Cardiac muscle cell (in vitro differentiated cells and primary cell): ENCODE measurements at places on chromosomes 3 and 15. TPM values are rescaled to one million over a fixed set of nuclear protein-coding genes. Genes with fewer than 3 reads are reported as not detected.

GRCh38 chr3:109369510-109369909 is 32.2 kb upstream of the DPPA4 start:
- DNase-seq, result peak; percentile 33

- no peak for DNase-seq
Observed at GRCh38 chr3:112925969-112926368, 48.9 kb downstream of the CD200R1 start.

- DNase-seq, result peak; percentile 36
Observed at GRCh38 chr15:63601026-63601703, 4.0 kb downstream of the FBXL22 start.

The ARNT2 gene
- 3.6 and 4.4 TPM in 2 replicates for total RNA-seq

The GP5 gene
- total RNA-seq, result 0.83 and 0.95 TPM in 2 replicates

The MYEF2 gene
- 64.4 and 143 TPM in 2 replicates for total RNA-seq

- no peak for DNase-seq
Observed at GRCh38 chr15:57382215-57382614, 5.9 kb downstream of the CGNL1 start.

DNA sequence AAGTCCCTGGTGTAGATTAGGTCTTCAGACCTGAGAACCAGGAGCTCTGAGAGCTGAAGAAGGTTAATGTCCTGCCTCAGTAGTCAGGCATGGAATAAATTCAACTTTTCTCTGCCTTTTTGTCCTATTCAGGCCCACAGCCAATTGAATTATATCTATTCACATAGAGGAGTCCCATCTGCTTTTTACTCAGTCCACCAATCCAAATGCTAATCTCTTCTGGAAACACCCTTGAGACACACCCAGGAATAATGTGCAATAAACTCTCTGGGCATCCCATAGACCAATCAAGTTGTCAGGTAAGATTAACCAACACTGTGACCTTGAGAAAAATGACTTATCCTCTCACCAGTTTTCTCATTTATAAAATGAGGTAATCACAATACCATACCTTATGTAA is 129.4 kb downstream of the MEX3B start:
- DNase-seq, result no peak

DNA sequence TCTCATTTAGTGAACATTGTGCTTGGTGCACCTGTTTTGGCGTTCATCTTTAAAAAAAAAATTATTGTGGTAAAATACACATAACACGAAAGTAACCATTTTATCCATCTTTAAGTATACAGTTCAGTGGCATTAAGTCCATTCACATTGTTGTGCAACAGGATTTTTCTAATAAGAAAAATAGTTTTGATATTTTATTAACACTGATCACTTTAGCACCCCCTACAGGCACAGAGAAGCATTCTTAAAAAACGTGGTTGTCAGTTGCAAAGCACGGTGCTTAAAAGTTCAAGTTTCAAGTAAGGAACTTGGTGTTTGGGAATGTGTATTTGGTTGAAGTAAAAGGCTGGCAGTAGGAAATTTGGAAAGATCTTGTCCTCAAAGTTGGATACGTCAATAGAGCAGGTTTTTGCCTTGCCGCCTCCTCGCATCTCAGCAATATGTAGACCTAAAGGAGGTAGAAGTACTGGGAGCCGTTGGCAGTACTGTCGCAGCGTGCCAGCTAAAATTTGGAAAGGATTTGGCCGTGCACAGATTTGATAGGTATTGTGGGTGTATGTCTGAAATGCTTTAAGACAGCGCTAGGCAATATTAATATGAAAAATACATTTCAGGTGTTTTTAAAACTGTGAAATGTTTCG is 110.4 kb downstream of the LRRC28 start:
- DNase-seq, result peak; percentile 20

The GBE1 gene
- total RNA-seq, result 27.2 and 44.0 TPM in 2 replicates

DNA sequence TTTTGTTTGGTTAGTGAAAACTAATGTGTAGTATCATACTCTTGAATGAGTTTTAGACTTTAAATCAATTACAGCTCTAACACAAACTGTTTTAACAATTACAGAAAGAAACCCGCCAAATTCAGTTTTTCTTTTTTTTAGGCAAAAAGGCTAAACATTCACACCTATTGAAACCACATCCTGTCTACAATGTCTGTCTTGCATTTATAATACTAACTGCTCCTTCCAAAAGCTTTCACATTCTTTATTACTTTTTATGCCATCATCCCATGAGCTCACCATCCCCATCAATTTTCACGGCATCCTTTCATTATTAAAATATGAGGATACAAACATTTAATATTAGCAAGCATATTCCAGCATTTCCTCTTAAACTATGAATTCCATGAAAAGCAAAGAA is 593.3 kb downstream of the FOXP1 start:
- DNase-seq, result no peak

GRCh38 chr3:177493091-177493490 is 295.8 kb upstream of the TBL1XR1 start:
- DNase-seq, result no peak

DNA sequence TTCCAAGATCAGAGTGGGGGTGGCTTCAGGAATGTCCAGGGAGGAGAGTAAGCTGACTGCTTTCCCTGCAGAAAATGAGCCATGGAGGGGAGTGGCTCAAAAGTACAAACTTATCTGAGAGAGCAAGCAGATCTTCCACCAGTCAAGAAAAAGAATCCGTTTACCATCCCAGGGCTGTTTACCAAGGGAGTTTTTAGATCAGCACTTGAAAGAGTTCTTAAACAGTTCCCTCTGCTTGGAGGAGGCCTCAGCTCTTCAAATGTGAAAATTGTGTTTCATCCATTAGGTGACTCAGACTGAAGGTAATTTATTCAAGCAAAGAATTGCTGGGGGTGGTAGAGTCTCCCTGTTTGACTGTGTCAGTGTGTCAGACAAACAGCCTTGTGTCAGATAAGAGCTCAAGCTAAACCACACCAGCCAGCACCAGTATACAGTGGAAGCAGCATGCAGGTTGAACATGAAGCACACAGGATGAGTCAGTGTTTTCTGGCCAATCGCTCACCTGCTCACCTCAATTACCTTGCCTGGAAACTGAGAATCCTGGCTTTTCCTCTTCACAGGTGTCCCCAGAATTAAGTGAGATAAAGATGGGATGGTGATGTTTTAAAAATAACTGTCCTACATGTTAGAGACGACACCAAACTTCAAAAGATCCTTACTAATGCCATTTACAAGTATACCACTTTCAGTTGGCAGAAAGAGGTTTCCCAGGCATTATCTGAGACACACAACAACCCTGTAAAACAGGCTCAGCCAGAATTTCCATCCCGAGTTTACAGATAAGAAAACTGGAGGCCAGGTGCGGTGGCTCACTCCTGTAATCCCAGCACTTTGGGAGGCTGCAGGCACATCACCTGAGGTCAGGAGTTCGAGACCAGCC is 21.7 kb downstream of the SH3BP5 start:
- no peak for DNase-seq

GRCh38 chr3:99774467-99774866 is 43.2 kb upstream of the CMSS1 start:
- DNase-seq, result no peak

GRCh38 chr3:109241459-109242186 is 74.7 kb downstream of the DPPA2 start:
- DNase-seq, result no peak

DNA sequence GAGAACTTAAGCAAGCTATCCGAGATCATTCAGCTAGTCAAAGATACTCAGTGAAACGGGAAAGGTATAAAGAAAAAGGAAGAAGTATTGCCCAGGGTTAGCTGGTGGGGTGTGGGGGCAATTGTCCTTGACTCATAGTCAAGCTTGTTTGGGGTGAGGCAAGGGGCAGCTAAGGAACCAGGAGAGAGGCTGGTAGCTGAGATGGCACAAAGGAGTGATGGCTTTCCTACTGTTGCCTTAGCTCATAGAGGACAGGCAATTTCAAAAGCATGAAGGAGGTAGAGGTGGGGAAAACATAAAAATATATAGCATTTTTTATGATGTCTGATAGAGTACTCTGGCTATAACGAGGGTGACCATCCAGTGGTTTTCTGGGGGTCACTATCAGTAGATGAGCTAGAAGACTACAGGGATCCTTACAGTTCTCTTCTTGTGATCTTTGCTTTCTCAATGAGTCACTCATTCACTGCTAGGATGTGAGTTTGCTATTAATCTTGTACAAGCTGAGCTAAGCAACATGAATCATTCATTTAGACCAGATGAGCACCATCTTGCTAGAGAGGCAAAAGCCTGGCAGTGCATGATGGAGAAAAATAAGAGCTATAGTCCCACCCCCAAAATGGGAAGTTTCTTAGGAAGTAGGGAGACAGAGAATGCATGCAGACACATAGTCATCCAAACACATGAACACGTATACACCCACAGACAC is 207.1 kb upstream of the PFN2 start:
- DNase-seq, result peak; percentile 19

DNA sequence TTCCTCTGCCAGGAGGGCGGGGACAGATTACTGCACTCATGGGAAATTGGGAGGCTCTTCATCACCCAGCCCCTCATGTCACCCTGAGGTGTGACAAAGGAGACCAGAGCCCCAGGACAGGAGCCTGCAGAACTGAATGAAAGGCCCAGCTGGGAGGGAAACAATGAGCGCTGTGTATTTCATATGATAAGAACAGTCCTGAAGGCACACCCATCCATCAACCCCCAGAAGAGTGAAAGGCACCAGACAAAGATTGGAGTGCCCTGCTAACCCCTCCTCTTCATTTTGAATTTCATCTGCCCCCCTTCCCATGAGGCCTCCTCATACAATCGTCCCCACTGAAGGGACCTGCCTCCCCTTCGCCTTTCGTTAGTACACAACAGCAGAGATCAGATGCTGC is 160.0 kb upstream of the PRICKLE2 start:
- no peak for DNase-seq

DNA sequence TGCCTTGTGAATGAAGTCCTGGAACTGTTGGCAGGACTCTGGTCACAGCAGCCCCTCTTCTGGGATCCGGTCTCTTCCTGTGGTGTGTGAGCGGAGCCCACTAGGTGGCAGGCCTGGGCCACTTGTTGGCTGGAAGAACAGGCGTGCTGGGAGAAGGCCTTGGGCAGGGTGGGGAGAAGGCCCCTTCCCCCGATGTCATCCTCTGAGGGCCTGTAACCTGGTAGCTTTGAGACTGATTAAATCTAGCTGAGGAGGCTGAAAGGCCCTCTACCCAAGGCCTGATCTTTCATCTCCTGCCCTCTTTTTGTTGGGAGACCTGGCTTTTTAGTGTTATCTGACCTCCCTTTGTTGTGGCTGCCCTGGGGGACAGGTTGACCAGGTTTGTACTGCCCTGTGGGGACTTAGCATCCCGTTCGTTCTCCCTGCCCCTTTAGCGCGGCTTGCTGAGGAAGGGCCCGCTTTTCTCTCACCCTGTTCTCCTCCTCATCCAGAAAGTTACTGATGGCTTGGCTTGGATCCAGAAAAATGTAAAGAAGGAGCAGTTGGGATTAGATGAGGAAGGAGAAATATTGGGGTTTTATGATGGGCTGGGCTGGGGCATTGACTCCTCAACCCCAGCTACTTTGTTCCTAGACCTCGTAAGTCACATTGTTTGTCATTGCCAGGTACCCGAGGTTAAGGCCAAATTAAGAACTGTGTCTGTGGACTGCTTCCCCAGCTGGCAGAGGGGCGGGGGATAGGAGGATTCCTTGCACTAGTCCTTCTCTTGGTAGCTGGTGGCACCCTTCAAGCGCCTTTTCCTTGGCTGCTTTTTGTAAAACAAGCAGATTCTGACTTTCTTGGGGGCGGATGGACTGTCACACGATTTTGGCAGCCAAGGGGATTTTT is 48.5 kb downstream of the CHCHD6 start:
- DNase-seq, result peak; percentile 88

DNA sequence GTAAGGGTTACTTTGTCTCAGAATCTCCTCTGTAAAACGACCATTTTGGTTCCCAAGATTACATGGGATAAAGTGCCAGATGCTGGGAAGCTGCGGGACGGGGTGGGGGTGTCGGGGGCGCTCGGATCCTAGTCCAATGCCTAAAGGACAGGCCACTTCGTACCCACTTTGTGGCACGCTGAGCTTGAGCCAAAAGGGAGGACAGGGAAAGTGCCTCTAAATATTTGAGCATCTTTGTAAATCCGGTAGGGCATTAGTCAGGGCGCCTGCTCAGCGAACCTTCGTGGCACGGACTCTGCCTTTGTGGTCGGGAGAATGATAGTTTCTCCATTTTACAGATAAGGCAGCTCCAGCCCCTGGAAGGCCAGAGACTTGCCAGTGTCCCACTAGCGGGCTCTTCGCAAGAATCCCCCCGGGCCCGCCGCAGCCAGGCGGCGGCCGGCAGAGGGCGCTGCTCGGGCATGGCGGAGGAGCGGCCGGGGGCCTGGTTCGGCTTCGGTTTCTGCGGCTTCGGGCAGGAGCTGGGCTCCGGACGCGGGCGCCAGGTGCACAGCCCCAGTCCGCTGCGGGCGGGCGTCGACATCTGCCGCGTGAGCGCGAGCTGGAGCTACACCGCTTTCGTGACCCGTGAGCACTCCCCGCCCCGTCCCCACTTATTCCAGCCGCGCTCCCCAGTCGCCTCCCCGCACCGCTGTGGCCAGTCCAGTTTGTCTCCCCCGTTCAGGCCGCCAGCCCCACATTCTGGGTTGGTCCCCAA is 1.8 kb downstream of the RCCD1 start:
- peak; percentile 85 for DNase-seq

The GOLGA6L10 gene
- 0.12 and 0.28 TPM in 2 replicates for total RNA-seq

The AGBL1 gene
- 0.04 and 0.06 TPM in 2 replicates for total RNA-seq

The GOLGA8Q gene
- total RNA-seq, result 0.07 and 3.9 TPM in 2 replicates

DNA sequence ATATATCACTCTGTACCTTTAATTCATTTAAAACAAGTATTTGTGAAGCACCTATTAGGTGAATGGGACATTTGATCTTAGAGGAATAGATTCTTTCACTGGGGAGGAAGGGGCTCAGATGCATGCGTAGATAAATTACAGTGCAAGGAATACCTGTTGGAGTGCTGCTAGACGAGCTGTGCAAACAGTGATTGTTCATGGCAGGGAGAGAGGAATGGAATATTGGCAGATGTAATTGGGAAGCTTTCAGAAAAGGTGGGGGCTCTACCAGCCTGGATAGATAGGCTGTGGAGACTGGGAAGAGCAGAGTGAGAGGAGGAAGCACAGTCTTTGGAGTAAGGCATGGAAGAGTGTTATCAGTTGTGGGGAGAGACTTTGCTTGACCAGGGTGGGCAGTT is 116.8 kb downstream of the AKAP13 start:
- no peak for DNase-seq

The CHRM5 gene
- not detected in 2 replicates for total RNA-seq

DNA sequence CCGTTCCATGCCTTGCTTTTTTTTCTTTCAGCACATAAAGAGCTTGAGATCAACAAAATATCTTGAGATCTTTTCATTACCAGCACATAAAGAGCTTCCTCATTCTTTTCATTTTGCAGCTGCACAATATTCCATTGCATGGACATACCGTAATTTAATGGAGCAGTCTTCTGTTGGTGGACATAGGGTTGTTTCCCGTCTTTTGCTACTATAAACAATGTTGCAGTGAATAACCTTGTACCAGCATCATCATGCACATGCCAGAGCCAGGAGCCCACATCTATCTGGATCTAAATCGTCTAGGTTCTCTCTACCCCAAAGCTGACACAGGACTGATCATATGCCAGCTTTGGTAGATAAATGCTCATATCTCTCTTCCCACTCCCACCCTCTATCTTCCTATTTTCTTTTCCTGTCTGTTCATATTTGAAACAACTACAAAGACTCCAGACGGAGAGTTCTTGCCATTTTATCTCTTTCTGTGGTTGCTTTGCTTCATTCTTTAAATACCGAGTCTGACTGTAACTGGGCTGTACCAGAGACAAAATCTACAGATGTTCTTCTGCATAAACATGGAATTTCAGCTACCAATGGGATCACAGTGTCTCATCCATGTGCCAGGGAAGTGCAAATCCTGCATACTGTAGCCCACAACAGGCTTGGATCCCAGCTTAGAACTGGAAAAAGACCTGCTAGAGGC is 47.1 kb upstream of the AKAP13 start:
- DNase-seq, result no peak

The PTPN9 gene
- 24.3 and 26.7 TPM in 2 replicates for total RNA-seq

The DCBLD2 gene
- total RNA-seq, result 53.9 and 88.4 TPM in 2 replicates
